ENCODE measurements at places on chromosomes 5 and 9.

DNA sequence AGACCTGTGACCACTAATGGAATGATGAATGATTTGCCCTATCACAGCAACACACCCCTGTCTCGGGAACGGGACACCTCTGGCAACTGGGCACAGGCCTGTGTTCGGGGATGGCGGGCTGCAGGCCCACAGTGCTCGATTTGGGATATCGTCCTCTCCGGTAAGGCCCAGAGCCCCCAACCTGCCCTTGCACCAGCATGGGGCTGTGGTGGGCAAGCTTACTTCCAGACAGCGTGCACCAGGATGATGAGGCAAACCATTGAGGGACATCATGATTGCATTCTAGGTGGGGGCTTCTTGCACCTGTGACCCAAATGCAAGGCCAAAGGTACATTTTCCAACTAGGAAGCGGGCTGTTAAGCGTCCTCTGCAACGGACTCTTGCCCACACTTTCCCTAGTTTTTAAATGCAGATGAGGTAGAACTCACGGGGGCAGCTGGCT lies 275.4 kb downstream of the FSTL4 start:
- DNase-seq = no peak

DNA sequence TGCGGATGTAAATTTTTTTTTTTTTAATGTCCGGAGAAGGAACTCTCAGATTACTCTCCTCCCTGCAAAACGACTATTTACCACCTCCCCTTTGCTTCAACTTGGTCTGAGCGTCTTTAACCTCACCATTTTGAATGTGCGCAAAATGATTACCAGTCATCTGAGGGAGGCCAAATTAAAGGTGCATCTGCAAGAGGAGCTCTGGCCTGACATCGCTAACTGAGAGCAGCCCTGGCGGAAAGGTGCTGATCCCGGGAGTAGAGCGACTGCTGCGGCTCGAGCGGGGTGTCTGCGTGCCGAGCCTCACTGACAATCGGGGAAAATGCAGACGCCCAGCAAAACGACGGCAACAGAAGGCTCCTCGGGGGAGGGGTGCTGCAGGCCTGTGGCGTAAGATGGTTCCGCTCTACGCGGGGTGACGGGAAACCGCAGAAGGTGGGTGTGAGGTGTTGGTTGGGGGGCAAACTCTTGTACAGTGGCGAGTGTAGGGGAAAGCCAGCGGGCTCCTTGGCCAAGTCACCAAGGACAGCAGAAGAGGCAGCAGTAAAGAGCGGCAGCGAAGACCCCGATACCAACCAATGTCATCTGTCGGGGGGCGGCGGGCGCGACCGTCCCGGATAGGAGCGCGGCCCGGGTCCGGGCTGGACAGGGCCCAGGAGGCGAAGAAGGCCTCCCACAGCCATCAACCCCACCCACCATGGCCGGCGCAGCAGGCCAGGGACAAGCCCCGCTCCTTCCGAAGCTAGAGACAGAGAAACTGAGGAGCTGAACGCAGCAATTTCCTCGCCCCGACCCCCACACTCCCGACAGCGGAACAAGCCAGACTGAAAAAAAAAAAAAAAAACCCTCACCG lies 557 bp downstream of the PJA2 start:
- DNase-seq = peak; percentile 81

- peak; percentile 18 for DNase-seq
Observed at GRCh38 chr5:140220032-140220697, 45.2 kb downstream of the CYSTM1 start.

DNA sequence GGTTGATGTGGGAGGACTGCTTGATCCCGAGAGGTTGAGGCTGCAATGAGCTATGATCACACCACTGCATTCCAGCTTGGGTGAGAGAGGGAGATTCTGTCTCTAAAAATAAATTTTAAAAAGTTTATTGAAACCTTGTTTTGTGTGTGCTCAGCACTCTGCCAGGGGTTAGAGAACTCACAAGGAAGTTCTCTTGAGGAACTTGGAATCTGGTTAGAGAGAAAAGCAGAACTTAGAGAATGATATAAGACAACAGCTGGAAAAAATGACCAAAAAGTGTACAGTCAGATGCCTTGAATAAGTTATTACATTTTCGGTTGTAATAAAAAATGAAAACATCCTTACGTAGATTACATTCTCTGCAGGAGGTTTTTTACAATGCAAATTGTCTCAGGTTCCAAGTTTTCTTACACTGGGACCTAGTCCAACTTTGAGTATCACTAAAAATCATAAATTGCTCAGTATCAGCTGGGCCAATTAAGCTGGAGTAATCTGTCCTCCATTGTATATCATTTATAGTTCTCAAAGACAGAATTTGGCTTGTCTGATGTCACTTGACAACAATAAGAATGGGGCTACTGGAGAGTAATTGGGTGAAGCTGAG lies 21.7 kb upstream of the TENT2 start:
- DNase-seq = no peak

GRCh38 chr9:123320814-123321213 lies 35.2 kb upstream of the CRB2 start:
- DNase-seq = no peak

- no peak for DNase-seq
Observed at GRCh38 chr5:8474569-8474930, 605.6 kb downstream of the MTRR start.

- no peak for DNase-seq
Observed at GRCh38 chr5:166962461-166962860, 1329.0 kb upstream of the WWC1 start.

DNA sequence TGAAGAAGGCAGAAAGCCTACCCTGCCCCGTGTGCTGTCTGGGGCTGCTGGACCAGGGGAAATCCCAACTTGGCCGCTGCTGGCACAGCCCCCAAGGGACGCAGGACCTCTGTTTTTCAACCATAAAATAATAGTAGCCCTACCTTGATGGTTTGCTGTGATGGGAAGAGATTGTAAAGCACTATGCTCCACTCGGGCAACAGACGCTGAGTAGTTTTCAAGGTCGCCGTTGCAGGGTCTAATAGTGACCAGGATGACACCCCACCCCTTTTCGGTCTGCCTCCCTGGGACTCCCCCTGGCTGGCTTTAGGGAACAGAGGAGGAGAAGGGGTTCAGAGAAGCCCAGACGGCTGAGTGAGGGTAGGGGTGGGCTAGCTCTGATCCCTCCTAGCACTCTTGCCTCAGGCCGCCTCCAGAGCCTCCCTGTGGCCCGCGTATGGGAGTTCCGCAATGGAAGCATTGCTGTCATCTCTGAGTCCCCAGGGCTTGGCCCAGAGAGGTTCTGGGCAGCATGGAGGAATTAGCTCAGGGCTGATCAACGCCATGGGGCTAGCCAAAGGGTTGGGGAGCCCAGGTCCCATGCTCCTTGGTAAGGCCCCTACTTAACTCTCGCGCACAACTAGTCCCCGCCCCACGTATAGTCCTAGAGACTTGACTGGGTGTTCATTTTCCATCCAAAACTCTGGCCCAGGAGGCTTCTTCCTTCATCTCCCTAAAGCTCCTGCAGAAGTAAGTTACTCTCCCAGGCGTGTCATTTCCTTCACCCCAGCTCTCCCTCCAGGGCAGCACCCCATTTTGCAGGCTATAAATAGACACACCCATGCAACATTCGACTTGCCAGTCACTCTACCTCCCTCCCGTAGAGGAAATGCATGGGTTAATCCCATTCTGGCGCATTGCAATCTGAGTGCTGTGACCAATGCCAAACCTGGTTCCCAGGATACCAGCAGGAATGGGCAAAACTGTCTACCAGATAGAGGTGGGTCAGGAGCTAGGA lies 1.1 kb upstream of the IRF1 start:
- no peak for DNase-seq

GRCh38 chr9:106019039-106019680 lies 324.8 kb downstream of the TMEM38B start:
- no peak for DNase-seq

GRCh38 chr5:109223531-109223930 lies 186.2 kb downstream of the PJA2 start:
- no peak for DNase-seq

DNA sequence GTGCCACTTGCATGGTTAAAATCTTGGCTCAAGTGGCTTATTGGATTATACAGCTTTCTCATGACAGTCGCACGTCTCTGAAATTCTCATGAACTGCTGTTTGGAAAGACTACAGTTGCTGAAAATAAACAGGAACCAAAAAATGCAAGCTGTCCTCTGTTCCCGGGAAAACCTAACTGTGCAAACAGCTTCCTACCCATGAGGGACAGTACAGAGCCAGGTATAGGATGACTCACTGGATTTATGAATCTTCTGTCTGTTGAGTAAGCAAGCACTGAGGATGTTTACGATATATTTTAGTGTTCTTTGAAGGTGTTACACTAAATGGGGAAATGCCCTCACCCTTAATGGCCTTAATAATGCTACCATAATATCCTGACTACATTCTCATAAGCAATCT lies 380.3 kb upstream of the TNC start:
- DNase-seq = no peak

DNA sequence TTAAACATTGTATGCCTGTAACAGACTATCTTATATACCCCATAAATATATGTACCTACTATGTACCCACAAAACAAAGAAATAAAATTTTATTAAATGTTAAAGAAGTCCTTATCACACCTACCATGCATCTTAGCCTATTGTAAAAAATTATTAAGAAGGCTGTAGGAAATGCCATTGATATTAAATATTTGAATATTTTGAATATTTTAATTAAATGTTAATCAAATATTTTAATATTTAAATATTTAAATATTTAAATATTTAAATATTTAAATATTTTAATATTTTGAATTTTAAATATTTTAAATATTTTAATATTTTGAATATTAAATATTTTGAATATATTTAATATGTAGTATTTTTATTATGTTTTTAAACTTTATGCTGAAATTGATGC lies 331.5 kb upstream of the ATP10B start:
- no peak for DNase-seq

DNA sequence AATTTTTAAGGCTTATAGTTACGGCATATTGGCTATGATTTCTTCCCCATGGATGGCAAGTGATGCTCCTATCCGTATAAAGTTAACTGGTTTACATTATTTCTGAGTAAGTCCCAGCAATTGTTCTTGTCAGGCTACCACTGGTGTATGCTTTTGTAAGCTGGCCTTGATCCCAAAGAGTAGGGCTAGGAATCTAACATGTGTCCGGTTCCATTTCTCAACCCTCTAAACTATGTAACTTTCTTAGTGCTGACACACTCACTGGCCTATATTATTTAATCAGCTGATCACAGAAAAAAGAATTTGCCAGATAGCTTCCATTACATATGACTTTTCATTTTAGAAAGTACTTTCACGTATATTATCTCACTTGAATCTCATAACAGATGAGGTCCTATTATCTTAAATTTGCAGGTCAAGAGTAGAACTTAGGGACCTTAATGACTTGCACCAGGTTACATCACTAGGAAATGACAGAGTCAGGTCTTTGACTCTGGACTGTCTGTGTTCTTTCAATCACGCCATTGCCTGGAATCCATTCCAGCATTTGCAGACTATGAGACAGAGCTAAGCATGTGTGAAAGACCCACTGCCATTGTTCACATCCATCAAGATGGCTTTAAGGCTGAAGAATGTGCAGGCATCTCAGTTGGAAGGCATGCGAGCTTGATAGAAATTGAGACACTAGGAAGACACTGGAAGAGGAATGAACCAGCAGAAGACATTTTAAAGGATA lies 362.9 kb downstream of the ARRDC3 start:
- no peak for DNase-seq

DNA sequence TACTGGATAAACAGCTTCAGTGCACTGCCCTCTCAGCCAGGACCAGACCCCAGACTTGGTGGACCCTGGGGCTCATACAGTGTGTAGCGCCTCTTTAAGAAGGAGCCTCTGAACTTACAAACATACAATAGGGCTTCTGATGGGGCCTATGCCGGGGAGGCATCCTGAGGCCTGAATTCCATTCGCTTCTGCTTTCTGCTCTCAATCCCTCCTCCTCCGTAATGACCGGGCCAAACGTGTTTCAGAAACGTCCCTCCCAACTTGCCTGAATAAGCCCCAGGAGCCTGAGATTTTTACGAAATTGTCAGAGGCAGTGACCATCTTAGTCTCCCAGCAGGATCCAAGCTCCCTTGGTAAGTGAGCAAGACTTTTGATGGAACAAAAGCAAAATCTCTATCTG lies 128.1 kb upstream of the BOD1 start:
- no peak for DNase-seq

GRCh38 chr5:43041669-43042175 lies 1.6 kb upstream of the ANXA2R start:
- peak; percentile 59 for DNase-seq

GRCh38 chr5:145027286-145027685 lies 807.9 kb downstream of the PRELID2 start:
- no peak for DNase-seq

GRCh38 chr5:82023644-82024043 lies 51.8 kb downstream of the ATG10 start:
- no peak for DNase-seq

- no peak for DNase-seq
Observed at GRCh38 chr5:28961816-28962215, 1923.4 kb upstream of the CDH9 start.

DNA sequence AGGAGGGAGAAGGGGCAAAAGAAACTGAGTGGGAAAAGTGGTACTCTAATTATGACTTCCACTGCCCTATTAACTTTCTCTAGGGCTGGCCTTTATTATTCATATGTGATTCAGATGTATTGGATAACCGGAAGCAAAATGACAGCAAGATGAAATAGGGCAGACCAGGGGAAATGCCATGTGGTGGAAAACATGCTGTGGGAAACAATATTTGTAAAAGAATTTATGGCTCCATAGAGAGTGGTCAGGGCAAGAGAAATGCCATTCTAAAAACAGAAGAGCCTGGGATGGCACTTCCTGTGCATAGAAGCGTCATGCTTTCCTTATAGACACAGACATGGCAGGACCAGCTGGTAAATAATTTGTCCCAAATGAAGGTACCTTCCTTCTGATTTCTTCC lies 67.7 kb downstream of the MEGF10 start:
- no peak for DNase-seq

DNA sequence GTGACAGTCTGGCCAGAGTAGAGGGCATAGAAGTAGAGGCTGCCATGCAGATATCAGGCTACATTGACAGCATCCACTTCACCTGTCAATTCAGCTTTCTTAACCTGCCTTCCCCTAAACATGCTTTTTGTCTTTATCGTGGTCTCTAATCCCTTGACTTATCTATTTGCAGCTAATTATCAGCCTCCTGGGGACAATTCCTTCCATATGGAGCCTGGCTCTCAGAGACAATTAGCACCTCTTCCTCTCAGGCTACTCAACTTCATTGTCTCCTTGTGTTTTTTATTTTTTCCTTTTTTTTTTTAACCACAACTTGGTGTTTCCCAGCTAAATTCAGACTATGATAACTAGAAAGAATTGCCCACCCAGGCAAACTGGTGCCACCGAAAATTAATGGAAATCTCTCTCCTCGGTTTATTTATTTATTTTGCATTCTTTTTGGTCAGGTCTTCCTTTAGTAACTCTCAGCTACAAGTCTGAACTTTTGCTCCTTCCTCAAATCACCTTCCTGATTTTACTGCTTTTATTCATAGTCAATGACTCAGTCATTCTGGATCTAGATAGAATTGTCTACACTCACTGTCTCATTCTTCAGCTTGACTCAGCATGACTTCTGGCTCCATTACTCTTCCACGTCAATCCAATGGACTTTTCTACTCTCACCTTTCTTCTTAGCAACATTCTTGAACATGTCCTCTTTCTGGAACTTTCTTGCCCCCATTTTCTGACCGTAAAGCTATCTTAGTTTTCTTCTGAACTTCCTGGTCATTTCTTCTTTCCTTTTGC lies 63.0 kb upstream of the BASP1 start:
- DNase-seq = no peak

GRCh38 chr9:136193127-136193890 lies 11.6 kb downstream of the LHX3 start:
- no peak for DNase-seq

All from stimulated activated CD4-positive, alpha-beta T cell treated with anti-CD3 and anti-CD28 coated beads, Interleukin-1b, Interleukin-23, amount 100 ng/mL, for 48 hours (primary cell).